ENCODE measurements at places on chromosomes 12 and 14. TPM values are rescaled to one million over a fixed set of nuclear protein-coding genes. Genes with fewer than 3 reads are reported as not detected.

Gene RND1
- 9.9 TPM for total RNA-seq

Gene KRT71
- not detected for total RNA-seq

Gene ASCL1
- not detected for total RNA-seq

Gene SLC22A17
- total RNA-seq = 13.1 TPM

Gene TXNDC16
- total RNA-seq = 3.2 TPM

Gene KICS2
- total RNA-seq = 11.4 TPM

Gene LAG3
- not detected for total RNA-seq

Gene AMDHD1
- 0.67 TPM for total RNA-seq

Gene CISTR
- total RNA-seq = not detected

Gene SRRM4
- total RNA-seq = 0.42 TPM

DNA sequence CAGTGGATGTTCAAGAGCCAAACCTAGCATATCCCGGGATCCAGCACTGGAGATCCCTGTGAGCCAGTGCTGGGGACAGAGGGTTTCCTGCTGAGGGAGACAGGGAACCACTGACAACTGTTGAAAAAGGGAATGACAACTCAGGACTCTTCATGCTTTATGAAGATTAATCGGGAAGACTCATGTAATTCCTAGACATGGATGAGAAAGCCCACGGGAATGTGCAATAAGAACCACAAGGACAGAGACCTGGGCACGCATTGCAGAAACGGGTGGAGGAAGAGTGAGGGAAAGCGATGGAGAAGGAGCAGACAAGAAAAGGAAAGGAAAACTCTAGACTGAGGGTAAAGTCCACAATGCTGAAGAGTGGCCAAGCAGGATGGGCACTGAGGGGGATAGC is 296.0 kb downstream of the PCNX1 start:
- DNase-seq = no peak

DNA sequence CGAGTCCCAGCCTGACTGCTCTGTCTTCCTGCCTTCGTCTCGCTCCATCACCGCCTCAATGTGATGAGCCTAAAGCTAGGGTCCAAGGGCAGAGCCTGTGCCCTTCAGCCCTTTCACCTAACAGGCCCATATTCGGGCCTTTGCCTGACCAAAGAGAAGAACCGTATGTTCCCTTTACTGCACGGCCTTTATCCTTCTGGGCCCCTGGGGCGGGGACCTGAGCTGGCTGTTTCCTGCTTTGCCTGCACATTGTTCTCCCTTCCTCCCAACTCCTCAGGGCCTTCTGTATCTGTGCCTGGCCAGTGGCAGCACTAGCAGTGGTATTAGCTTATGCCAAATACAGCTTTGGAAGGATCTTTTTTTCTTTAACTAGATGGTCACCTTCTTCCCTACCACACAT is 8.5 kb upstream of the MYL6B start:
- DNase-seq = no peak

DNA sequence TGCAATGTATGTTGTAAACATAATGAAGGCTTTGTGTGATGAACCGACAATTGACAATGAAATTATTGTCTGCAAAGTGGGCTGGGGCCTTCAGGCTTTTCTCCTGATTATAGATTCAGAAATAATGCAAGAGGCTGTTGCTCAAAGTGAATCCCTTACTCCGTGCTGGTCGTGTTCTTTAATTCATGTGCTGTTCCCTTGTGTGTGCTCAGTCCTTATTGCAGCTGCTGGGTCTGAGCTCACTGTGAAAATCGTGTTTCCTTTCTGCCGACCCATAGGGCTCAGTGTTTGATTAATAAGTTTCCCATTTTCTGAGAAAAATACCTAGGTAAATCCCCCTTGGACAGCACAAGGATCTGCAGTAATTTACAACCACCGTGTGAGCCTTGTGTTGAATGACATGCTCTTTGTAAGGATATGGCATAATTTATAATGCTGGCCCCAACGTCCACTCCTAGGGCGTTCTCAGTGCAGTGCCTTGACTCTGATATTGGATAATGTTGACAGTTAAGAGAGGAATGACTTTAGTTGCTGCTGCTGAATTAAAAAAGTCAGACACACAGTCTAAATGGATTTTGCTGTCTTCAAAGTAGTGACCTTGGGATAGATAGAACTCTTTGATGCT is 81.6 kb downstream of the RGS6 start:
- DNase-seq = no peak

DNA sequence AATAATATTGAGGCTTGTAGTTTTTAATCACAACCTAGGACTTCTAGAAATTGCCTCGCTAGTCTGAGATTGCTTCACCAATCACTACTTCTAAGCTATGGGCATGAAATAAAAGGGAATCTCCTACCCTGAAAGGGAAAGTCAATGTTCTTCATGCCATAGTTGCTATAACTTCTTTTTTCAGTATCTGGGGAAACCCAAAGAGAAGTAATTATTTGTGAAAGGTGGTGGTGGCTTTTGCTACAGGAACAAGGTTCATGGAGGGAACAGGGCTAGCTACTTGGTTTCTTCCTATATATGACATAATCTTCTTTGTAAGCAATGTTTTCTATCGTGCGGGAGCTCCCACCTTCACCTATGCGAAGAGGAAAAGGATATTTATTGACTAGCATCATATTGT is 61.6 kb upstream of the DNM1L start:
- DNase-seq = no peak

GRCh38 chr12:86249276-86249675 is 6.9 kb downstream of the MGAT4C start:
- DNase-seq = no peak

- no peak for DNase-seq
Measured at GRCh38 chr12:76143343-76144244, 59.1 kb upstream of the NAP1L1 start.

DNA sequence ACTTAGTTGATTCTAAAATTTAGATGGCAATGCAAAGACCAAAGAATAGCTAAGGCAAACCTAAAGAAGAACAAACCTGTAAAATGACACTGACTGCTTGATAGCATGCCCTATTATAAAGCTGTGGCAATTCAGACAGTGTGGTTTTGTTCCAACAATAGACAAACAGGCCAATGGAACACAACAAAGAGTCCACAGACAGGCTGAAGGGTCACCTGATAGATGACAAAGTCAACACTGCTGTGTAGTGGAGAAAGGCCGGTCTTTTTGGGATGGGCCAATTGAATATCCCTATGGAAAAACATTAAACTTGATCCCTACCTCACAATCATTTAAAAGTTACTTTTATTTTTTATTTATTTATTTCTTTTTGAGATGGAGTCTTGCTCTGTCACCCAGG is 33.8 kb upstream of the SLC25A3 start:
- DNase-seq = no peak

GRCh38 chr14:65035049-65035448 is 48.4 kb downstream of the FNTB start:
- no peak for DNase-seq

- DNase-seq = no peak
Measured at GRCh38 chr14:95935228-95935822, 58.7 kb downstream of the TUNAR start.

DNA sequence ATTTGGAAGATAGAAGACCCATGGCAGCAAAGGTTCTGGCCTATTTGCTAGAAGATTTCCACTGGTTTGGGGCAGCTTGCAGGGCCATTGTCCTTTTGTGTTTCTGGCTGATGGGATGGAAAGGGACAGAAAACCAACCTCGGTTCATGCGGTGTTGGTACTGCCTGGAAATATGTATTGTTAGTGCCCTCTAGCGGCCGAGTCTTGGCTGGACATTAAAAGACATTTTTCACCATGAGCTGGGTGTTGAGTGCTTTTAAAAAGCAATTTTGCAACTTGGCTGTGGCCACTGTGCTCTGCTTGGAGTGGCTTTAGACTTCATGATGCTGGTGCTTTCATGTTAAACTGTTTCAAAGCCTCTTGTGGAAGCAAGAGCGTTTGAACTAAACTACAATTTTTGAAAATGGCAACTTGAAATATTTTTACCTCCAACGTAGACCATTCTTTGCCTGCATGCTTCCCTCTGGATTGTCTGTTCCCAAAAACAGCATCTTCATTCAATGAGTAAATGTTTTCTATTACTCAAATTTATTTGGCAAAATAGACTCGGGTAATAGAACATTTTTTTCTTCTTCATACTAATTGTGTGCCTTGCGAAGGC is 102.7 kb upstream of the TBX5 start:
- DNase-seq = peak; percentile 4

- DNase-seq = no peak
Measured at GRCh38 chr14:94129758-94130414, 482 bp upstream of the IFI27L2 start.

DNA sequence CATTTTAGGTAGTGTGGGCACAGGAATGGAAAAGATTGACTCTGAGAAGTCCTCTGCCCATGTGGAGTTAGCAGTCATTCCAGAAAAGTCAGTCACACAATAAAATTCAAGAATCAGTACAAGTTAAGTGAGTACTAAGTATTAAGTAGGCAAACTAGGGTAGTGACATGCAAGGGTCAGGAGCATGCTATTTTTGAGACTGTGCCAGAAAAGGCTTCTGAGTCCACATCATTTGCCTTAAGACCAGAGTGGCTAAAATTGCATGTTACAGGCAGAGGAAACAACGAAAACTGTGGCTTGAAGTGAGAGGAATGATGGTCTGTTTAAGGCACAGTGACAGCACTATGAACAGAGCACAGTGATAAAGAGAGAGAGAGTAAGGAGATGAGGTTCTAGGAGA is 108.9 kb downstream of the SLC6A15 start:
- DNase-seq = no peak

DNA sequence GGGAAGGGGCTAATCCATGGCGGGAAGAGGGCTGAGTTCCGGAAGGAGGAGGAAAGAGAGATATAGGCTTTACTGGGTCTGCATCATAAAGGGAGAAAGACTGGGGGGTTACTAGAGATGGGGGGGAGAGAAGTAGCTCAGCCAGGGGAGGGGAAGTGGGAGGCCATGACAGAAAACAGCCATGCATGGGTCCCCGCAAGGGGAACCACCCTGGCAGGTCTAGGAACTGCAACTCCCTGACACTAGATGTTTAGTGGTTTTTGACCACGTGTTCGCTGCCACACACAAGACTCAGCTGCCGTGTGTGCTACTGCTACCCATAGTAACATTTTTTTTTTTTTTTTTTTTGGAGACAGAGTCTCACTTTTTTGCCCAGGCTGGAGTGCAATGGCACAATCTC is 145.0 kb downstream of the RIMBP2 start:
- no peak for DNase-seq

DNA sequence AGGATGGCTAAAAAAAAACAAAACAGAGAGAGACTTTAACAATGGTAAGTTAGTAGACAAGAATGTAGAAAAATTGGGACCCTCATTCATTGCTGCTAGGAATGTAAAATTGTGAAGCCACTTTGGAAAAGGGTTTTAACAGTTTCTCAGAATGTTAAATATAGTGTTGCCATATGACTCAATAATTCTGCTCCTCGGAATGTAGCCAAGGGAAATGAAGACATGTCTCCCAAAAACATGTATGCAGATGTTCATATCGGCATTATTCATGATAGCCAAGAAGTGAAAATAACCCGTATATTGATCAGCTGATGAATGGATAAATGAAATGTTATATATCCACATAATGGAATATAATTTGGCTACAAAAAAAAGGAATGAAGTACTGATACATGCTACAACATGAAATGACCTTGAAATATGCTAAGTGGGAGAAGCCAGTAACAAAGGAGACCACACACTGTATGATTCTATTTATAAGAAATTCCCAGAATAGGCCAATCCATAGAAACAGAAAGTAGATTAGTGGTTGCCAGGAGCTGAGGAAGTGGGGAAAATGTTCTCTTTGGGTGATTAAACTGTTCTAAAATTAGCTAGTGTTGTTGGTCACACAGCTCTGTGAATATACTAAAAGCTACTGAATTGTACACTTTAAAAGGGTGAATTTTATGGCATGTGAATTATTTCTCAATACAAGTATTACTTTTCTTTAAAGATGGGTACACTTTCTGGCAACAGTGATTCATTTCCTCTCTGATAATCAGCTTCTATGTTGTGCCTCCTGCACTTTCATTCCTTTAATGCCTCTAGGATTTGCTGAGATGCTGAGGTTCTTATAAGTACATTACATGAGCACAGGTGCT is 132.5 kb downstream of the DAAM1 start:
- DNase-seq = peak; percentile 49

DNA sequence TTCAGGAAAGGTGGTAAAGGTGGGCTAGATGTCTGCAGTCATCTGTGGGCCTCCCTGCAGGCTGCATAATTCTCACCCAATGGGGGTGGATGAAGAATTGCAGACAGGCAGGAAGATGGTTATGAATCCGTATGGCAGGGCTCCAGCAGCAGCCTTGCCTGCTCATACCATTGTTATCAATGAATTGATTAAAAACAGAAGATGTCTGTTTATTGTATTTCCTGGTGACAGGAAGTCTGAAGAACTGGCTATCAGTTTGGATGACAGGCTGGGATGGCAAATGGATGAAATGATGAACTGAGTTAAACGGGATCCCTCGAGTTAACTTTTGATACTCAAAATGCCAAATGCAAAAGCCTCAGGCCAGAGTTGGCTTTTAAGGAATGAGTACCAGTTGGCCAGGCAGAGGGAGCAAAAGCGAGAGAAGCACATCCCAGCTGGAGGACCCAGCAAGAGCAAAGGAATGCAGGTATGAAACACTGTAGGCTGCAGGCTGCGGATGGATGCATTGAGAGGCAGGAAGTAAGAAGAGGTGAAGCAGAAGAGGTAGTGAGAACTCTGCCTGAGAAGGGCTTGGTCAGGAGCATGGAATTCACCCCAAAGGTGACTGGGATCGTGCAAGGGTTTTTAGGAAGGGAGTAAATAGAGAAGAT is 550.0 kb upstream of the TBX3 start:
- DNase-seq = no peak

All from kidney epithelial cell (primary cell).